ENCODE measurements at places on chromosomes 6 and 20.

DNA sequence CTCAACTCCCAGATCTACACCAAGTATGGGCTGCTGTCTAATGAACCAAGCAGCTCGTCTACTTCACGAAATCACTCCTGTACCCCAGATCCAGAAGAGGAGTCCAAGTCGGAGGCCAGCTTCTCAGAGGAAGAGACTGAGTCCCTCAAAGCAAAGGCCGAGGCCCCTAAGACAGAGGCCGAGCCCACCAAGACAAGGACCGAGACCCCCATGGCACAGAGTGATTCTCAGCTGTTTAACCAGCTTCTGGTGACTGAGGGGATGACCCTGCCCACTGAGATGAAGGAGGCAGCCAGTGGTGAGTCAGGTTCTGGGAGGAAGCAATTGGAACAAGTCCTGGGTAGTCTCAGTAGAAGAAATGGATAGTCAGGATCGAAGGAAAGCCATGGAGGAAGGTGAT is 5.8 kb downstream of the CUL9 start:
- no peak for DNase-seq

GRCh38 chr6:28240471-28240870 is 11.6 kb downstream of the ZKSCAN4 start:
- no peak for DNase-seq

DNA sequence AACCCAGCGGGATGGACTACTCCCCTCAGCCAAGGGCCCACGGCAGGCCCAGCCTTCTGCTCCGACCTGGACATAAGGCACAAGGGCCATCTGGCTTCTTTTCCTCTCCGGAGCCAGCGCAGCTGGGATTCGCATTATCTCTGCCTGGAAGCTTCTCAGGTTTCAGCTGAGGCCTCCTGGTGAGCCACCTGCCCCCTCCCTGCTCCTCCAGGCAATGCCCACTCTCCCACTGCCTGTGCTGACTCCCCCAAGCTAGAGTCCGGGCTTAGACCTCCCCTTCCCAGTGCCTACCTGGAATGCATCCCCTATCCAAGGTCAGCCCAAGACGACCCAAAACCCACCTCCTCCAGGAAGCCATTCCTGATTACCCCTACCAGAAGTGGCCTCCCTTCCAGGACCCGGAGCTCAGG is 60.7 kb downstream of the EZR start:
- no peak for DNase-seq

GRCh38 chr6:36841756-36842155 is 2.5 kb upstream of the CPNE5 start:
- DNase-seq = no peak

DNA sequence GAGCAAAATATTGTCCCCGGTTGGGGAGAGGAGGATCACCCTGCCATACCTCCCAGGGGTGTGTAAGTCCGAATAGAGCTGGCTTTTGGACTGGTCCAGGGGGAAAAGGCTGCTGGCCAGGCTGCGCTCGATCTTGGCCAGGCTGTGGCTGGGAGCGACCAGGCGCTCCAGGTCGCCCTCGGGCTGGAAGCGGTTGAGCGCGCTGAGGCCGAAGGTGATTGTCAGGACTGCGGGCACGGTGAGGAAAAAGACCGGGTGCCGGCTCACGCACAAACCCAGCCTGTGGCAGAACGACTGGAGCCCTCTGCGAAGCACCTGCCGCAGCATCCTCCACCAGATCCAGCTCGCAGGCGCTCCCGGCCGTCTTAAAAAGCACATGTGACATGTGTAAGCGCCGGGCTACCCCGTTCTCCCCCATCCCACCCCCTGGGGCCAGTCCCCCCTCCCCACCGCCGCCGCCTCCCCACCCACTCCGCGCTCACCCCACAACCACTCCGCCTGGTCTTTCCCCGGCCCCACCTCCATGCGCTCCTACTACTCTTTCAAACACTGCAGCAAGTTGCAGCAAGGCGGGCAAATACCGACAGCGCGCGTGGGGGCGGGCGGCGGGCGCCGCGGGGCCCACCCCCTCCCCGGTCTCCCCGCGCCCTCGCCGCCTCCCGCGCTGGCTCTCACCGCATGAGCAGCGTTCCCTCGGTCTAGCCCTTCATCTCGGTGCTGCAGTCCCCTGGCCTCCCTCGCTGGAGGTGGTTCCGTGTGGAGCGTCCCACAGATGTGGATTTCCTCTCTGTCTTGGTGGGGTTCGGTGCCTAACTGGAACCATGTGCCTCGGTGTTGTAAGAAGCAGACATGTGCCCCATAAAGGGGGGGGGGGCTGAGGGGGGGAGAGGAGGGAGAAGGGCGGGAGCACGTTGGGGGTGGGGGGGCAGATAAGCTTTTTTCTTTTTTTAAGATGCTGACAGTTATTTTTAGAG is 42.4 kb downstream of the PTCHD4 start:
- DNase-seq = no peak

All from activated T-helper 1 cell treated with anti-CD3 and anti-CD28 coated beads, Interleukin-12 subunit alpha, Interleukin-12 subunit beta, Interleukin-2, Interleukin-4 antibody, amounts not matched to agents 30 ng/mL and 10 ng/mL and 1 ng/mL, durations not matched to agents 14 hours and 24 hours and 36 hours (primary cell).